Lung microvascular endothelial cell (primary cell): ENCODE measurements at places on chromosomes 7 and 10. TPM values are rescaled to one million over a fixed set of nuclear protein-coding genes. Genes with fewer than 3 reads are reported as not detected.
A peak's percentile ranks its signal among the peaks of the same experiment; 100 is the strongest.

The PHKG1 gene
- total RNA-seq = 0.20 and 0.22 TPM in 2 replicates

The DDC gene
- total RNA-seq = not detected in 2 replicates

The SH3PXD2A gene
- total RNA-seq = 0.99 and 2.0 TPM in 2 replicates

The PMS2 gene
- 10.9 and 11.8 TPM in 2 replicates for total RNA-seq

The GIMAP6 gene
- 159 and 175 TPM in 2 replicates for total RNA-seq

The GLUD1 gene
- total RNA-seq = 141 and 146 TPM in 2 replicates

DNA sequence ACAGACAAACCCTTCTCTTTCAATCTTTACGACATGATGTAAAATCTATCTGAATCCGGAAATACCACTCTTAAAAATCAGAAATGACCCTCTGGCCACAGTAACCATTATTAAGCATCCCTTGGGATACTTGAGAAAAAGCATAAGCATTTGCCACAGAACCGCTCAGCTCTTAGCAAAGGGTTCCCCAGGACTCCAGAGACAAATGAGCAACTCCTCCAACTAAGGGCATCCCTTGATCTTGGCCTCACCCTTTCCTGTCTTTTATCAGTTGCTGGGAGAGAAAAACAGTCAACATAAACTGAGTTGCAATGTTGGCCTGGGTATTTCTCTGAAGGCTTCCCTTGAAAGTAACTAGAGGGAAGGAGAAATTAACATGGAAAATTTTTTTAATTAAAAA is 3.5 kb downstream of the PDLIM1 start:
- DNase-seq = no peak

DNA sequence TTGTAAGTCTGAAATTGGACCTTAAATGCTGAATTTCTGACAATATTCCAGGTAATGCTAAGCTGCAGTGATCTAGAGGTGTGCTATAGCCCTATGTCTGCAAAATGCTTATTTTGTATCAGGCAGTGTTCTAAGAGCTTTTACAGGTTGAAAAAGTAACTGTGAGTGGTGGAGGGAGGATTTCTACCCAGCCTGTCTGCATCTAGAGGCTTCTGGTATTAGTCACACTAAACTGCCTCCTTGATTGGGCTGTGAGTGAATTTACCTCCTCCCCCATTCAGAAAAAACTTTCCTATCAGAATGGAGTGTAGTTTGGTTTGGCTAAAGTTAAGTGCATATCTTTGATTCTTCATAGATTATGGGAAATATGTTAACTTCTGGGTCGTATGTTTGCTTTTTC is 56.8 kb downstream of the BBS9 start:
- no peak for DNase-seq

GRCh38 chr7:75667938-75668337 is 70.8 kb downstream of the HIP1 start:
- DNase-seq = no peak

DNA sequence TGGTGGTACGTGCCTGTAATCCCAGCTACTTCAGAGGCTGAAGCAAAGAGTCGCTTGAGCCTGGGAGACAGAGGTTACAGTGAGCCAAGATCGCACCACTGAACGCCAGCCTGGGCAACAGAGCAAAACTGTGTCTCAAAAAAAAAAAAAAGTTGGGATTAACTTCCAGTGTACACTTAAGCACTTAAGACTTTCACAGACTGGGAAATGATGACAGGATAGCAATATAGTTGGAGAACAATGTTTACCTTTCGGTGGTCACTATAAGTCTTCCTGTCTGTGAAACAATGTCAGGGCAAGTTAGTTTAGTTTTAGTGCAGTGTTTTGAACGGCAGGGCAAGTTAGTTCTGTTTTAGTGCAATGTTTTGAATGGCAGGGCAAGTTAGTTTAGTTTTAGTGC is 130.2 kb downstream of the TPST1 start:
- DNase-seq = peak; percentile 12

DNA sequence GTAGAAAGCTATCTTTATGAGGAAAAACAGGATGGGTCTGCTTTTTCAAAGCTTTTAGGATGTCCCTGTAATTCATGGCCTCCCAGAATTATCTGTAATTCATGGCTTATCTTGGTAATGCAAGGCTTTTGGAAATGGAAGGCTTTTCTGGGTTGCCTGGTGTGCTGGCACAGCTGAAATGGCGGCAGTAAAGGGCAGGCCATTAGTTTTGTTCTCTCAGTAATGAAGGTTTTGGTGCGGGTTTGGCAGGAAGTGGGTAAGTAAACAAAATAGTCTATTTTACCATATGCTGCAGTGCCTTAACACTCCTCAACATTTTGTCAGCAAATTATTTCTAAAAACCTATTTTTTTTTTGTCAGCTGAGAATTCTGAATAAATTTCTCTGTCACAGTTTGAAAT is 69.3 kb downstream of the LRGUK start:
- no peak for DNase-seq

GRCh38 chr10:62635127-62635526 is 169.4 kb upstream of the ADO start:
- DNase-seq = no peak

DNA sequence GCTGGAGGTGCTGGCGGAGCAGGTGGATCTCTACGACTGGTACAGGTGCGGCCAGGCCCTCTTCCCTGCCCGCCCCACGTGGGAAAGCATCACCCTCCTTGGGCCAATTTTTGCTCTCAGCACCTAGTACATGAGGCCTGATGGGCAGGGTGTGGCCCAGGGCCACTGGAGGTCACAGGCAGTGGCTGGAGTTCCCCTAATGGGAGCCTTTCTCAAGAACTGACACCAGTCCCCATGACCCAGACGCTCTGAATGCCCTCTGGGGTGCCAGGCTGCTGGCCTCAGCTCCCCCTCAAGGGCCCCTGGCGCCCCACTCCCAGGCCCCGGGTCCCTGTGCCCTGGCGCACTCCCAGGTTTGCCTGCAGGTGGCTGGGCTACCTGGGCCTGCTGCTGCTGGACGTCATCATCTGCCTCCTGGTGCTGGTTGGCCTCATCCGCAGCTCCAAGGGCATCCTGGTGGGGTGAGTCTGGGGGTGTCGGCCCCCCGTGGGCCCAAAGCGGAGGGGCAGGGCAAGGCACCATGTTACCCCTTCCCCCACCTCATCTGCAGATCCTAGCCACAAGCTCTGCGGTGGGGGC is 15.9 kb downstream of the TTYH3 start:
- no peak for DNase-seq

GRCh38 chr10:121708728-121709674 is 110.8 kb upstream of the FGFR2 start:
- DNase-seq = no peak
